HS-27A (cell line): ENCODE measurements at places on chromosomes 1 and 21.

- no peak for DNase-seq
These were observed 842 bp upstream of the SPRR2A start for GRCh38 chr1:153058154-153058553.

DNA sequence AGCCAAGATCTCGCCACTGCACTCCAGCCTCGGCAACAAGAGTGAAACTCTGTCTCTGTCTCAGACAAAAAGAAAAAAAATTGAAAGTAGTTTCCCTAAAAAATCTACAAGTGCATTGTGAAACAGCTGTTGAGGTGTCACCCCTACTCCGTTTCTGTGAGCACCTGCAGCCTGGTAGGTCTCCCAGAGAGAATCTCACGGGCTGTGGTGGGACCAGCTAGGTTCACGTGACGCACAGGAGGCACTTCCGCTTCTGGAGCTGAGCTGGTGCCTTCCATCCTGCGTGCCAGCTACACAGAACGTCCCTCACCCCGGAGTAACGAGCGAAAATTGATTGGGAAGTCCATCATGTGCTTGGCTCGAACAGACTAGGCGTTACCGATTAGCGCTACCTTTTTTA, 66.8 kb downstream of the COL24A1 start:
- no peak for DNase-seq

GRCh38 chr1:234743791-234744611, 134.0 kb upstream of the IRF2BP2 start:
- DNase-seq = no peak

GRCh38 chr21:21101911-21102310, 103.7 kb downstream of the NCAM2 start:
- peak; percentile 26 for DNase-seq

DNA sequence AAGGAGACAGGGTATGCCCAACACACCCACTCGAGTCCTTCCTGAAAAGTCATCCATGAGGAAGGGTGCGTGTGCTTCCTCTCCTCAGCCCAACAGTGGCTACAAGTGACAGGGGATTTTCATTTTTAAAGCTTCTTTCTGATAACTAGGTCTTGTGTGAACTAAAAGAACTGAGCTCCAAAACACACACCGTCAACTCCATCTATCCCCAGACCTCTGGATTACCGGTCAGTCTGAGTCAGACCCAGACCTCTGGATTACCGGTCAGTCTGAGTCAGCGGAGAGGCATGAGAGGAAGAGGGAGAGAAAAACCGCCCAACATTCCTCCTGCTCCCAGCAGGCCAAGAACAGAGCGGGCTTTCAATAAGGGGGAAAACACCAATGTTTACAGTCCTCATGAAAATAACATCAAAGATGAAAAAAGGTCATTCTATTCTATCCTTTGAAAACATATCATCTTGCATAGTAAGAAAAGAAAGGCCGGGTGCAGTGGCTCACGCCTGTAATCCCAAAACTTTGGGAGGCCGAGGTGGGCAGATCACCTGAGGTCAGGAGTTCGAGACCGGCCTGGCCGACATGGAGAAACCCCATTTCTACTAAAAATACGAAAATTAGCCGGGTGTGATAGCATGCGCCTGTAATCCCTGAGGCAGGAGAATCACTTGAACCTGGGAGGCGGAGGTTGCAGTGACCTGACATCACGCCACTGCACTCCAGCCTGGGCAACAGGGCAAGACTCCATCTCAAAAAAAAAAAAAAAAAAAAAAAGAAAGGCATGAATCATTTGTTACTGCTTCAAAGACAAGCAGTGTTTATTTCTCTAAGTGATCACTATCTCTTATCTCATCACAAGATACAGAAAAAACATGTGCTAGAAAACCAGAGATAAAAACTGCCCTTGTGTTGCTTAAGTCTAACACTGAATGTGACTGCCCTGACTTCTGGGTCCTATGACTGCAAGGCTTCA, 3.4 kb downstream of the PTTG1IP start:
- peak; percentile 97 for DNase-seq

- DNase-seq = no peak
These were observed 3.8 kb upstream of the CSF1 start for GRCh38 chr1:109906839-109907180.

DNA sequence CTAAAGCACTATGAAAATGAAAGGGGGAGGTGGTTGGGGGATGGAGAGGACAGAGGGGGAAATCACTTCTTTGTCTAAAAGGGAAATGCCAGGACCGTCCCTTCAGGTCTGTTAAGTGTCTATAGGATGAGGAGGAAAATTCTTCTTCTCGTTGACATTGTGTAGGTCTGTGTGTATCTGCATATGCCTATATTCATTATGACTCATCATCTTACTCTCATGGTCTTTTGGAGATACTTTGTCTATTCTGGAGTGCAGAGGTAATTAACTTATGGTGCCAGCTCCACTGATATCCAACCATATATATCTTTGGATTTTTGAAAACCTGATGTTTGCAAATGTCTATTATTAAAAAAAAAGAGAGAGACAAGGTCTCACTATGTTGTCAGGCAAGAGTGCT, 143.7 kb downstream of the PBX1 start:
- DNase-seq = no peak

DNA sequence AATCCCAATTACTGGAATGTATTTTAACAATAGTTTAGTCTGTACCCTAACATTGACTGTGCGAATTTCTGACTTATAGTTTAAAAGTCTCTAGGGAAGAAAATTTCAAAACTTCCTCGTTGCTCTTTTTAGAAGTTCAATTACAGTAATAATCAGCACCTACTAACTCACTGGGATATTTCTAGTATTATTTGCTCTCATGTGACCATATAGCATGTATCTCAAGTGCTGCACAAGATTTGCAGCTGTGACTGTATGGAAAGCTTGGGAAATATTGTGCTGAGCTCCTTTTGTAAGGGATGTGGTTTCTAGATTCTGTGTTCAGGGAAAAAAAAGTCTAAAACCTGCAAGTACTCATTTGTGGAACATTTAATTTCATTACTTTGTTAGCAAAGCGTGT, 153.1 kb downstream of the ST6GALNAC3 start:
- no peak for DNase-seq

DNA sequence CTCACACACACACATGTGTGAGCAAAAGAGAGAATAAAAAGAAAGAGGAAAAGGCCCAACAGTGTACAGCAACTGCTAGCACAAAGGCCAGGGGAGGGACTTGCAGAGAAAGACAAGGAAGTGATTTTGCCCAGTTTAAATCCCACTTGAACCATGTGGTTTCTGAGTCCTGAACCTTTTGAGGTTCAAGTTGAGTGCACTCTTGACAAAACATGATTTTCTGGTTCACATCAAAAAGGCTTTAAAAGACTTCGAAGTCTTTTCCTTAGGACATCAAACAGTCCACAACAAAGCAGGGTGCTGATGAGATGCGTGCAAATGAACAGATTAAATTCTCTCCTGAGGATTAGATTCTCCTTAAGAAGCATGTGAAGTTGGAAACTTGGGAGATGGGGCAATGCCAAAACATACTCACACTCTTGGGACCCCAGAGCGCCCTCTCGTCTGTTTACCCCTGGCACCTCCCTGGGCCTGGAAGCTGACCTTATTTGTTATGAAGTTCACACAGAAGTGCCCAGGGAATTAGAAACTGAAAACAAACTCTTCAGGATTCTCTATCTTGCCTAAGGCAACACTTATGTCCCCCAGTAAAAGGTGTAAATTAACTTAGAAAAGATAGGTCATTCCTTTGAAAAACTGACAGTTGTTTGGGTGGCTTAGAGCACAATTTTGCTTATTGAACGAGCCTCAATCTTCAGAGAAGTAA, 31.5 kb downstream of the RNF220 start:
- DNase-seq = no peak

DNA sequence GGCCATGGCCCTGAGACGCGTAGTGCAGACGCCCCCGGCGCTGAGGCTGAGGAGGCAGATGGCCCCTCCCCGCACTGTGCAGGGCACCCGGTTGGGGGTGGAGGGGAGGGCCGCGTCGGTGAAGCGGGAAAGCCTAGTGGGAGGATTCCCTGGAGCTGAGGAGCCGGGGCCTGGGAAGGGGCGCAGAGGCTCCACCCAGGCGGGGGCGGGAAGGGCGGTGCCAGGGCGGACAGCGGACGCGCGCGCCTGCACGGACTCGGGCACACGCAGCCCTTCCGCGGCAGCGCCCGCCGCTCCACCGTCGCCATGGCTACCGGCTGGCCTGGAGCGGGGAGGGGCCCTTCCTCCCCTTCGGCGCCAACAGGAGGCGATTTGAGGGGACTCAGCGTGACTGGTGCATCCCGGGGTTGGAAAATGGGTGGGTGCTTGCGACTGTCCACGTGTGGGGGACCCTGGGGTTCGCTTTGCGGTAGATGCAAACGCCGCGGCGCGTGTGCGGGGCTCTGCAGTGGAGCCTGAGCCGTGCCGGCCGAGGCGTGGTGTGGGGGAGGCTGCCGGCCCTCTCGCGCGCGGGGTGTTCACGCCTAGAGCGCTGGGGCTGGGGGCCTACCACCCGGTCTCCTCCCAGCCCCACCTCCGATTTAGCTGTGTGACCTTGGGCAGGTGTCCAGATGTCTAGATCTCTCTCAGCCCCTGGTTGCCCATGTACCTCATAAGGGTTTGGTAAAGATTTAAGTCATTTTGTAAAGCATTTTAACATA, 35.1 kb downstream of the PTPRF start:
- DNase-seq = no peak

DNA sequence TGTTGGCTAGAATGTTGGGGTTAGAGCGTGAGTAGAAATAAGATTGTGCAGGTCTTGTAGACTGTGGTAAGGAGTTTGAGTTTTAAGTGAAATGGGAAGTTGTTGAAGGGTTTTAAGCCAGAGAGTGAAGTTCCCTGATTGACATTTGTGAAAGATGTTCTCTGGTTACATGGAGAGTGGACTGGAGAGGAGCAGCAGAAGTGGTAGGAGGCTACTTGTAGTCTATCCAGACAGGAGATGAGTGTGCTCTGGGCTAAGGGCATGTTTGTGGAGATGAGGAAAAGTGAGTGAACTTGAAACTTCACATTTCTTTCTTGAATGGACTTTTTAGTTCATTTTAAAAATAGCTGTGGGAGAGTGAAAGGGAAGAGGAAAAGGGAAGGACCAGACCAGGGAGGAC, 37.0 kb downstream of the F3 start:
- DNase-seq = no peak

GRCh38 chr1:116006486-116006964, 30.2 kb downstream of the SLC22A15 start:
- DNase-seq = no peak

GRCh38 chr1:207866471-207867135, 44.3 kb downstream of the CD34 start:
- DNase-seq = no peak

DNA sequence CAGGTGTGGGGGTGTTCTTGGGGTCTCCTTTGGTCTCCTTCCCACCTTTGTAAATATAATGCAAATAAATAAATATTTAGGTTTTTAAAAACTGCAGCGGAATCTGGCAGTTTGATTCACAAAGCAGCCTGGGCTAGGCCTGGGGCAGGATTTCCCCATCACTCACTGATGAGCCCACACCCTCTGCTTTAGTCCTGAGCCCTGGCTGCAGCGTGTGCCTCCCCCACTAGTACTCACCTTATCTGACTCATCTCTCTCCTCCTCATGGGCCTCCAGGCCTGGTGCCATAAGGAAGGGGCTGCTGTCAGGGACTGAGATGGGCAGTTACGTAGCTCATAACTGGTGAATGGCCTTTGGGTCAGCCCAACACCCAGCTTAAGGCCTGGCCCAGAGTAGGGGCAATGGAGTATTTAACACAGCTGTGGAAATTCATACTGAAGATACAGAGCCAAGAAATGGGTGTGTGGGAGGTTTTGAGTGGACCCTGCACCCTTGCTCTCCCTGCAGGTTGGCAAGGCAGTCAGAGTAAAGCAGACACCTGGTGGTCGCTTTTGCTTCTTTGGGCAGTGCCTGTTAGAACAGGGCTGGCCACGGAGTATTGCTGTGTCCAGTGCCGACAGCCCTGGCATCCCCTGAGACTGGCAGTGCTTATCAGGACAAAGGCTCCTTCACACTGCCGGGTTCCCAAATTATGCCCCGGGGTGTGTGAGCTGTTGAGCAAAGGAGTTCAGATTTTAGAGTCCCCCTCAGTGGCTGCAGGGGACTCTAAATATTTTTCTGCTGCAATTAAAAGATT, 39.7 kb downstream of the AZIN2 start:
- no peak for DNase-seq

DNA sequence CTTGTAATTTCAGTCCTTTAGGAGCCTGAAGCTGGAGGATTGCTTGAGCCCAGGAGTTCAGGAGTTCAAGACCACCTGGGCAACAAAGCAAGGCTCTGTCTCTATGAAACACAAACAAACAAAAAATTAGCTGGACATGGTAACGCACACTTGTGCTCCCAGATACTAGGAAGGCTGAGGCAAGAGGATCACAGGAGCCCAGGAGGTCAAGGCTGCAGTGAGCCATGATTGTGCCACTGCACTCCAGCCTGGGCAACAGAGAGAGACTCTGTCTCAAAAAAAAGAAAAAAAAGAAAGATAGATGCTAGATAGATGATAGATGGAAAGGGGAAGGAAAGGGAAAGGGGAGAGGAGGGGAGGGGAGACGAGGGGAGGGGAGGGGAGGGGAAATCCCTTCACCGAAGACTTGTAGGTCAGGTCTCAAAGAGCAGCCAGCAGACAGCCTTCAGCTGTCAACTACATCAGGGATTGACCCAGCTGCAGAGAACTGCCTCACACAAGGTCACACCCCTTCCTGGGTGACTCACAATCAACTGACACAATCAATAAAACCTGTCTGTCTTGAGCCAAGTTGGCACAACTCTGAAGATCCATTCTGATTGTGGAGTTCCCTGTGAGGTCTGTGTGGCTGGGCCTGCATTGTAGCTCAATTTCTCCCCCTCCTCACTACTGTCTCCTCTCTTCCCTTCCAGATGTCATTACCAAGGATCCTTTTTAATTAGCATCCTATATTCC, 200.6 kb downstream of the RGS7 start:
- peak; percentile 22 for DNase-seq

DNA sequence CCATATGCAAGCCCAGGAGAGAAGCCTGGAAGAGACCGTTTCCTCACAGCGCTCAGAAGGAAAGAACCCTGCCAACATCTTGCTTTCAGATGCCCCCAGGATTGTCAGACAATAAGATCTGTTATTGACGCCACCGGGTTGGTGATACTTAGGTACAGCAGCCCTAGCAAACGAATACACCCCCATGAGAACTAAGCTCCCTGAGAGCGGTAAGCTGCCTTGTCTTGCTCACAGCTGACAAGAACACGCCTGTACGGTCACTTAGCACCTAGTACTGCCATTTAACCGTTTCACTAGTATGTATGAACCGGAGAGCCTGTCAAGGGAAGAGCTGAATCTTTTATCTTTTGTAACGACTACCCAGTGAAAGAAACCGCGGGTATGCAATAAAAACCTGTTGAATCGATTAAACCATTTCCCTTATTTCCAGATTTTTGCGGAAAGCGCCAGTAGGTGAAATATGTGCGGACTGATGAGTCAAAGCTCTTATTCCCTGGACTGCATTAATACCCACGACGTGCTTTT, 619 bp upstream of the ZBTB8B start:
- no peak for DNase-seq

GRCh38 chr1:167737169-167737568, 15.4 kb downstream of the MPZL1 start:
- no peak for DNase-seq

DNA sequence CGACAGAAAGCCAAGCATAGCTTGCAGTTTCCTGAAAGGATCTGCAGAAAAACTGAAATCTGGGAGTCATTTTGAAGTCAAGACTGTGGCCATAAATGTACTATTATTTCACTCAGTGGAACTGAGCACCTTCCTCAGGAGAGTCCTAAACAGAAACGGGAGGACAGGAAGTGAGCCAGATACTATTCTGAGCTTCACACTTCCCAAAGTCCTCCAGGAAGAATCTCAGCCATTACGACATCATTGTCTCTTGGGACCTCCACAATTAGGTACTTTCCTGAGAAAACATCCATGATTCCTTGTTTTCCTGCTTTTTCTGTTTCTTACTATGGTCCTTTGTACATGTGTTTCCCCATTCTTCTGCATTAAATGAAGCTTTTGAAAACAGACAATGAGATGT, 299.2 kb upstream of the USP25 start:
- DNase-seq = no peak
